ENCODE measurements at places on chromosomes 1 and 21.

GRCh38 chr1:30274976-30275621, 448.3 kb downstream of the MATN1 start:
- no peak for DNase-seq

DNA sequence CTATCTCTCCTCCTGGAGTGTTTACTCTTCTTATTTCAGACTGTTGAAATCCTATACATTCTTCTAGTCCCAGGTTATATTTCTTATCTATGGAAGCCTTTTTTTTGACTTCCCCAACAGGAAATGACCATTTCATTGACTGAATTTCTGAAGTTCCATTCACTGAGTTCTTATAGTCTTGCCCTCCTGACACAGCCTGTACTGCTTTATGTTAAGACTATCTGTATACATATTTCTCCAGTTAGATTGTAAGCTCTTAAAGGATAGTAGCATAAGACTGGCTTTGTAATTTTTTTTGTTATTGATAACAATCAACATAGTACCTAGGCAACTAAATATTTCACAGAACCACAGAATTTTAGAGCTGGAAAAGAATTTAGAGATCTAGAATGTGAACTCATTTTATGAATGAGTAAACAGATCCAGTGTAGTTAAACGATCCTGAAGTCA, 14.9 kb upstream of the MACF1 start:
- no peak for DNase-seq

GRCh38 chr1:161720422-161720821, 922 bp upstream of the FCRLB start:
- no peak for DNase-seq

DNA sequence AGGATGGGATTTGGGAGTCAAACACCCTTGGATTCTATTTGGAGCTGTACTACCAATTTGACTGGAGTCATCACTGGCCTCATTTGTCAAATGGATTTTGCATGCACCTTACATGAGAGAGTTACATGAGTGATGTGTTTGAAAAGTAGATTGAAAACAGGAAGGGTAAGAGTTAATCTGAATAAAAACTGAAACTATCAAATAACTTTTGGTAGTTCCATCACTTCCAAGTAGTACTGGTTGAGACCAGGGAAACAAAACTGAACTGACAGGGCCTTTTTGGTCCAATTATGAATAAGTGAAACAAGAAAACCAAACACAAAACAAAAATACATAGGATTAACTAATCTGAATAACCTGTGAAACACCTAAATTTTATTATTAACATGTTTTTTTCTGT, 30.2 kb downstream of the NUCKS1 start:
- no peak for DNase-seq

DNA sequence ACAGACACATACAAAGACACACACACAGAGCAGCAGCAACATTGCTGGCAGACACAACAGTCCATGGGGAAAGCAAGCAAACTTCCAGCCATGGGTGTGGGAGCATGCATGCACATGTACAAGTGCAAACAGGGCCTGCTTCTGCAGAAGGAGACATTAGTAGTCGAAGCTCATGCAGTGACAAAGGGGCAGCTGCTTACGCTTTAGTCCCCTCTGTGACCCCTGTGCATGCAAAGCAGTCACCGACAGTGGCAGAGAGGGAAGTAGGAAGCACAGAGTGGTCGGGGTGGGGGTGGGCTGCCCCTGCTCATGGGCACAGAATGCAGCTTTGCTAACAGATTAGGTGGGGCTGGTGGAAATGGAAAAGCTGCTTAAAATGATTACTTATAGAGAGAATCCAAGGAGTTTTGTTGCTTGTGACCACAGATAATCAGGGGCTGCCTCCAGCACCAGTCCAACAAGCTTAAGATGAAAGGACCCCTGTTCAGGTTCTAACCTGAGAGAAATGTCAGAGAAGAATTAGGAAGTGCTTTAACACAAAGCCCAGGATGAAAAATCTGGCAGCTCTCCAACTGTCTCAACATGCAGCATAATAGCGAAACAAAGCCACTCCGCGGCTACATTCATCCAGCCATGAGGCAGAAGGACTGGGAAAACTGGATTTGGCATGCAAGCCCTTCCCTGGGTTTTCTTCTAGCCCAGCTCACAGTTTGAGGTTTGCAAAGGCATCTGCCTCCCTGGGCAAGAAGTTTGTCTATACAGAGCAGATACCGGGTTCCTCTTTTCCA, 378.9 kb downstream of the KCNH1 start:
- DNase-seq: no peak

- no peak for DNase-seq
Measured at GRCh38 chr1:172793823-172794222, 134.9 kb downstream of the FASLG start.

GRCh38 chr1:247112479-247112781, 8.3 kb upstream of the ZNF669 start:
- no peak for DNase-seq

DNA sequence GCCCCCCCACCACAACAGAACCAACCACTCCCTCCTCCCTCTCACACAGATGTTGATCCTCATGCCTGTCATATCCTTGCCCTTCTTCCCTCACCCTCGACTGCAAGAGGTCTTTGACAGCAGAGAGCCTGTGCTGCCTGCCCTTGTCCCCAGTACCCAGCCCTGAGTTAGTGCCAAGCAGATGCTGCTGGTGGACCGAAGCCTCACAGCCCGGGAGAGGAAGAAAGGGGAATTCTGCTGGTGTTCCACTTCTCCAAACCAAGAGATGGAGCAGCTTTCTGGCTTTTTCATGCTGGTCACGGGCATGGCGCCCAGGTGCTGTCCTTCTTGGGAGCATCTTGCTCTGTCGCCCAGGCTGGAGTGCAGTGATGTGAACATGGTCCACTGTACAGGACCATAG, 69.1 kb downstream of the SLC66A1 start:
- DNase-seq: no peak

GRCh38 chr1:155175281-155175926, 1.8 kb downstream of the TRIM46 start:
- DNase-seq: no peak

- DNase-seq: no peak
Measured at GRCh38 chr21:42103843-42104242, 32.7 kb downstream of the UMODL1 start.

GRCh38 chr1:243394601-243395464, 139.0 kb downstream of the SDCCAG8 start:
- no peak for DNase-seq

- no peak for DNase-seq
Measured at GRCh38 chr1:223246476-223247112, 103.5 kb upstream of the TLR5 start.

DNA sequence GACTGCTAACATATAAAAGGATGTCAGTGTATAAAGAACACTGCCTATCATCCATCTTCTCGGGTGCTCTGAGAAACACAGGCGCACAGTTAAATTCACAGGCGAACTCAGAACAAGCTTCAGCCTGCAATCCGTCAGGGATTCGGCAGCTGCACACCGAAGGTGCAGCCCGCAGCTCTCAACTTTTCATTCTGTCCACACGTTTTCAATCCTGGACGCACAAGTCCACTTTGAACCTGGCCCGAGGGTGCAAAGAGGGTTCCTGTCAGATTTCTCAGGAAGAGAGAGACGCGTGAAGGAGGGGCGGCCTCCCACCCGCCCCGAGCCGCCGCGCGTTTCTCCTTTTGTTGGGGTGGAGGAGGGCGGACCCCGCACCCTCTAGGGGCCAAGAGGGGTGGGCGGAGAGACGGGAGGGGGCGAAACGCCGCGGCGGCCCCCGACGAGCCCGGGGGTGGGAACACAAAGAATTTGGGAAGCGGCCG, 724 bp downstream of the DOCK7 start:
- peak; percentile 15 for DNase-seq

- no peak for DNase-seq
Measured at GRCh38 chr1:224696891-224697765, 81.0 kb downstream of the CNIH3 start.

Measured in CD4-positive, alpha-beta T cell treated with Interleukin-21 for 1 hour (primary cell).